Esophagus mucosa (tissue), 1 donor: ENCODE measurements at places on chromosomes 7 and 10.
A peak's percentile ranks its signal among the peaks of the same experiment; 100 is the strongest.

- no peak for ATAC-seq
Observed at GRCh38 chr10:10600004-10600403, 417.7 kb upstream of the CELF2 start.

- ATAC-seq, result no peak
Observed at GRCh38 chr10:102220612-102221011, 5.5 kb upstream of the ELOVL3 start.

DNA sequence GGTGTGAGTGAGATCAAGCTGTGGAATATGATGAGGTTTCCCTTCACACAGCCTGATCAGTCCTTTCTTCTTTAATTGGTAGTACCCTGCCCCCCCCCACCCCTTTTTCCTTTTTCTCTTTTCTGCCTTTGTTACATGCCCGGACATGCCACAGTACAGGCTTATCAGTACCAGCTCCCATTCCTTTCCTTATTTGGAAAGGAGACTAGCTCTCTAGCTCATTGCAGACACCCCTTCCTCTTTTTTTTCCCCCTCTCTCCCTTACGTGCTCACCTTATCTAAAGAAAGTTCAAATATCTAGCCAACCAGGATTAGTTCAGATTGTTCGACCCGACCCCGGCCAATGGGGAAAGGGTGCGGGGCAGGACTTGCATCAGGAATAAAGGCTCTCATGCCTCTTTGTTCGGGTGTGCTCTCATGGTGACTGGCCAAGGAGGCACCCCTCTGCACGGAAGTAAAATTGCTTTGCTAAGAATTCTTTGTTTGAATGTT is 230.4 kb downstream of the ACTR3B start:
- ATAC-seq, result no peak

DNA sequence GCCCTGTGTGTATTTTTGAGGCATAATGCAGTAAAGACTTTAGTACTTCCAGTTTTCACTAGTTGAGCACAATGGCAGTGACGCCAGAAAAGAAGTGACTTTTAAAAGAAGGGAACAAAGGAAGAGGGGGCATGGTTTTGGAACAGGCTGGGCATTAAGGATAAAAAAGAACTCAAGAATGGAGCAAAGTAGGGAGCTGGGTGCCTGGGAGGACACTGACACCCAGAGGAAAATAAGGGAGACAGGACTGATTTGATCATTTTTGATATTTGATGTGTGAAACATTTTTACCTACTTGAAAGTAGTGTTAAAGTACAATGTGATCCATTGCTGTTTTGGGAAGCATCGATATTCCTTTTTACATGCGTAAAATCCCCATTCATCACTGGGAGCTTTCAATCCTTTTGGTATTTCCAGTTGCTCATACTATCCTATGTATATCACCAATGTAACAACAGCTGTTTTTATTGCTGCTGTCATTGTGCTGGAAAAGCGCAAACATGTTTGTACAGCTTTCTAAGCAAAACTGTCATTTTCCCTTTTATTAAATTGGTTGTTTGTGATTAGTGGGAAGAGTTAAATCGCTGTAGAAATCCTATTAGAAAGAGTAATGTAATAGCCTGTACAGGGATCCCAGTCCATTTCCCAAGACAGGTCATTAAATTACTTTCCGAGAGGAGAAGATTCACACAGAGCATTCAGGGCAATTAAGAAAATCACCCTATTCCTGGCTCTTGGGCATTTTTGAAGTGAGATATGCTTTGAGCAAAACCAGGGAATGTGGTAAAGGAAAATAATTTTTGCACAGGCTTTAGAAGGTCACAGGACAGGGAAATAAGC is 85.2 kb downstream of the ADAM12 start:
- no peak for ATAC-seq

DNA sequence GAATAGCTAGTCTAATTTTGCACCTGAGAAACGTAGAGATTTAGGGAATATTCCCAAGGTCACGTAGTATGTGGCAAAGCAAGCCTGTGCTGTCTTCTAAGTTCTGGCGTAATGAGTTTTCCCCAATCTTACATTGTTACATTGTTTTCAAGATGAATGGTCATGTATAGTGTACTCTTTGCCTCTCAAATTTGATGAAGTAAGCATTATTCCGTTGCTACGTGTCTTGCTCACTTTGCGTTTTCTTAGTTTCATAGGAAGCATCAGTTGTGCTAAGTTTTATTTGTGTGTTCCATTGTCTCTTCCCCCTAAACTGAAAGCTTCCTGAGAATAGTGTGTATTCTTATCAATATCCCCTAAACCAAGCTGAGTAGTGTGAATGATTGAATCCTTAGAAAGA is 637.6 kb upstream of the C7orf33 start:
- no peak for ATAC-seq

DNA sequence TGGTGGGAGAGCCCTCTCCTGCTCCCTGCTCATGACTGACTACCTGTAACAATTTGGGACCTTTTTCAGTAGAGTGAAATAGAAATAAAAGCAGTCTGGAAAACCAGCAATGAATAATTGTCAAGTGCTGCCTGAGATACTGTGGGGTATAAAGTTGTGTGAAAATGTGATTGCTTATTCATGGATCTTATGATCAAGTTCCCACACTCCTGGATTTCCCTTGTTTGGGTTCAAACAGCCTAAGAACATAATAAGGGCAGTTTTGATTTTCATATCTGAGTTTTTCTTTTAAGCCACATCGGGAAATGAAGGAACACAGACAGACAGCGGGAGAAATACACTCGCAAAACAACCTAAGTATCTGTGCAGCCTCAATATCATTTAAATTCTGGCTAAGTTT is 52.9 kb downstream of the CALD1 start:
- ATAC-seq, result no peak

GRCh38 chr7:97499204-97499603 is 232.7 kb upstream of the TAC1 start:
- no peak for ATAC-seq

DNA sequence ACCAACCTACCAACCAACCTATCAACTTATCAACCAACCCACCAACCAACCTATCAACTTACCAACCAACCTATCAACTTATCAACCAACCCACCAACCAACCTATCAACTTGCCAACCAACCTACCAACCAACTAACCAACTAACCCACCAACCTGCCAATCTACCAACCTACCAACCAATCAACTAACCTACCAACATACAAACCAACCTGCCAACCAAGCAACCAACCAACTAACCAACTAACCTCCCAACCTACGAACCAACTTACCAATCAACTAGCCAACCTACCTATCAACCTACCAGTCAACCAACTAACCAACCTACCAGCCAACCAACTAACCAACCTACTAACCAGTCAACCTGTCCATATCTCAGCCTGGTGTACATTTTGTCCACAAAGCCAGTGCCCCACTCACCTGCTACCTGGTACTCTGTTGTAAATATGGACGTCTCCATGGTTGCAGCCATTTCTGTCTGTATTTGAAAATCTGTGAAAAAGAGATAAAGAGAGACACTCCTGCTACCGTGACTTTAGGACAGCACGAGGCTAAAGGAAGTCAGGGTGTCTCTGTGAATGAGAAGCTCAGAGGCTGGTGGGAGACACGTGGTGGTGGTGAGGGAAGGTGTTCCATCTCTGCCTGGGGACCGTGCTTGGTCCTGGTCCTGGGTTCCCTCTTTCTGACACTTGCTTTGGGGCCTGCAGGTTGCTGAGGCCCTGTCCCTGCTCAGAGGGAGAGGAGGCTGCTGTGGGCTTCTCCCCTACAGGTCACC is 41.9 kb upstream of the IL15RA start:
- no peak for ATAC-seq

DNA sequence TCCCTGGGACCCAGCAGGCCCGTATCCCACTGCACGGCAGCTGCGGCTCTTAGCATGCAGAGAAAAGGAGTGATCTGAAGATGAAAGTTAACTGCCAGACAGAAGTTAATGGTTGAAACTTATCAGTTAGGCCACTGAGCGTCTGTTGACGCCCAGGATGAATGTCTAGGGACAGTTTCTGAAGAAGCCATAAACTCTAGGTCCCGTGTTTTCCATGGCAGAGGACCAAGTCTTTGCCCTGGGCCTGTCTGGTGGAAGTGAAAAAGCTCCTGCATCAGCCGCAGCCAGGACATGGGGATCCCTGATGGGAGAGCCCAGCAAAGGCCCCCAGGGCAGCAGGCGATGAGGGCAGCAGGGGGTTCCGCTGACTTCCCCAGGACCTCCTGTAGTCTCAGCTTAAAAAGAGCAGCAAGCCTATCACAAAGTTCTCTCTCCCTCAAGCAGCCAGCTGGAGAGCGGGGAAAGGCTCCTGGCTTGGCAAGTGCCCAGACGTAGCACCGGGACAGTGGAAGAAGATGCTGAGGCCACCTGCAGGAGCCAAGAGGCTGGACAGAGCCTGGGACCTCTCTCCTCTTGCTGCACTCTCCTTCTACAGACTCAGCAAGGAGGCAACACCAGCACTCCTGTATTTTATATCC is 79.6 kb downstream of the TNS3 start:
- ATAC-seq, result no peak

DNA sequence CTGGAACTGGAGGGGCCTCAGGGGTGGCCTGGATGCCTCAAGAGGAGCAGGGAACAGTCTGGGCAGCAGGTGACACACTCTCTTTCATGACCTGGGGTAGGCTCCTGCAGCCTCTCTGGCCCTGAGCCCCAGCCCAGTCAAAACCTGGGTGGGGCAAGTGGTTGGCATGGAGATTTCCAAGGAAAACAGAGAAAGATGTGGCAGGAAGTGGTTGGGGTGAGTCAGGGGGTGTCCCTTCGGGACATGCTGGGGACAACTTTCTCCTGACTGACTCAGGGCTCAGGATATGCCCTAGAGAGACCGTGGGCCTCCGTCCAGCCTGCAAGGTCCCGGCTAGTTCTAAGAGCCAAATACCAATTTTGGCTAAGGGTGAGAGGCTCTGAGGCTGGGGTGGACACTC is 2.9 kb downstream of the AQP1 start:
- ATAC-seq, result peak; percentile 24

GRCh38 chr10:108586424-108586823 is 1336.9 kb downstream of the XPNPEP1 start:
- no peak for ATAC-seq

DNA sequence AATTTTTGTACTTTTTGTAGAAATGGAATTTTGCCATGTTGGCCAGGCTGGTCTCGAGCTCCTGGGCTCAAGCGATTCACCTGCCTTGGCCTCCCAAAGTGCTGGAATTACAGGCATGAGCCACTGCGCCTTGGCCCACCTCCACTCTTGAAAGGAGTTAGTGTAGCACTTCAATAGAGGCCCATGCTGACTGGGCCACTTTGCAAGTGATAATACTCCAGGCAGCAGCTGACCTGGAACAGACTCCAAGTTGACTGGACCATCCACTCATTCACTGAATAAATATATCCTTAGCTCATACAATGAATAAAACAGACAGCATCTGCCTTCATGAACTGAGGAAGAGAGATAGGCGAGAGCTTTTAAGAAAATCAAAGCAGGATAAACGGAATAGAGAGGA is 14.7 kb downstream of the CPVL start:
- no peak for ATAC-seq

- peak; percentile 41 for ATAC-seq
Observed at GRCh38 chr10:34641913-34642558, 173.1 kb downstream of the PARD3 start.

DNA sequence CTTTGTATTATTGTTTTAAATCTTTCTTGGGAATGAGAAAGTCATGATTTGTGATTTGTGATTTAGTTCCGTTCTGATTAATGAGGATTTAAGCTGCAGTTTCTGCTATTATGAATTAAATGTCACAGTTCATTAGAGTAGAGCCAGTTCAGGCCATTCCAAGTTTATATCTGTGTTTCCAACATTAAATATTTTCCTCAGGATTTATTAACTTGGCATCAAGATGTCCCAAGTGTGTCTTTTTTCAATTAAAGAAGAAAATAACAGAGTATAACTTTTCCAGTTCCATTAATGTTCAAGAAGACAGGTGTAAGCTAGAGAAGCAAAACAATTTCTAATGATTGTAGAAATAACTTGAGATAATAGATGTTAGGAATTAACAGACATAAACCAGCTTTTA is 1183.2 kb upstream of the CELF2 start:
- ATAC-seq, result no peak

DNA sequence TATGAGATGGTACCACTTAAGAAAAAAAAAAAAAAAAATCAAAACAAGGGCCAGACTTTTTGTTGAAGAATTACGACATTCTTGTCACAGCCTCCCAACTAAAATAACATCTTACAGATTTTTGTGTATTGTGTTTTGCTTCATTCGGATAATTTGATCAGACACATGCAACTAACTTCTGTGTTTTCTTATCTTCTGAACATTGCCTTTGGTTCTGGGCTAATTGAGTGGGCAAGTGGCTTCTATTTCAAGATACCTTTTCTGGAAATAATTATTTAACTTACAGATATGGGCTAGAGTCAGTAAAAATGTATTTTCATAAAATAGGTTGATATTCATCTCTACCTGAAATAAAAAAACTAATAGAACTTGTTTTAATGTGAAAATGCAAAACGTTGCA is 165.1 kb downstream of the ANKRD7 start:
- no peak for ATAC-seq

- ATAC-seq, result no peak
Observed at GRCh38 chr7:44393238-44394111, 68.1 kb upstream of the CAMK2B start.

DNA sequence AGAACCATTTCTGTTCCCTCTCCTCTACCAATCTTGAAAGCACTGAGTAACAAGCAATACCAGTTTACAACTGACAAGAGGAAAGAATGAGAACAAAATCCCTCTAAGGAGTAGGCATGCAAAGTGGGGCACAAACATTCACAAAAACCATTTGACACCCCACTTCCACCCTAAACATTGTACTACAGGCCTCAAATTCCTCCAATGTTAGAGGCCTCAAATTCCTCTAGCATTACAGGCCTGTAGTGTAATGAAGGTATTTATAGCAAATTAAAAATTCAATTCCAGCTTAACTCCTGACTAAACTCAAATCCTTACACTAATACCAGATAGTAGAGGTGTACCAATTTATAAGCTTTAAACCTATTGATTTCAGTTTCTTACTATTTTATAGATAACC is 85.4 kb downstream of the SIRT1 start:
- no peak for ATAC-seq

GRCh38 chr7:135169141-135169963 is 1.2 kb downstream of the CYREN start:
- peak; percentile 64 for ATAC-seq

- peak; percentile 55 for ATAC-seq
Observed at GRCh38 chr10:21497177-21497807, 28.2 kb downstream of the SKIDA1 start.

DNA sequence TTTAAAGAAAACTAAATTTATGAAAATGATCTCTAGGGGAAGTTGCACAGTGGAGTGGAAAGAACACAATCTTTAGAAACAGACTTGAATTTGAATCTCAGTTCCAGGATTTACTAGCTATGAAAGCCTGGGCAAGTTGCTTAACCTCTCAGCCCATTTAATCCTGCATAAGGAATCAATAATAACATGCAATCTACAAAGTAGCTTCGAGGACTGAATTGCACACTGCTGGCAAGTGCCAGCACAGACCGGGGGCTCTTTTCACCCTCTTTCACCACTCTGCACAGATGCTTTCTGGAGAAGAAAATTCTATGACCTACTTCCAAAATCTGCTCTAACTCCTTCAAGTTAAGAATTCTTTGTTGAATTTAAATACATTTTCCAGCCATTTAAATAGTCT is 63.4 kb upstream of the ANK3 start:
- ATAC-seq, result no peak

GRCh38 chr7:47520406-47520805 is 61.5 kb downstream of the TNS3 start:
- ATAC-seq, result no peak

GRCh38 chr10:117503244-117504205 is 39.0 kb upstream of the EMX2 start:
- ATAC-seq, result no peak

GRCh38 chr10:129274748-129275474 is 192.1 kb upstream of the MGMT start:
- no peak for ATAC-seq

- ATAC-seq, result no peak
Observed at GRCh38 chr10:123553810-123554430, 112.2 kb upstream of the GPR26 start.

- ATAC-seq, result no peak
Observed at GRCh38 chr7:21938463-21938862, 7.2 kb downstream of the CDCA7L start.
